Stimulated activated CD4-positive, alpha-beta T cell treated with anti-CD3 and anti-CD28 coated beads, TNF-alpha, amount 100 ng/mL, for 4 hours (primary cell): ENCODE measurements at places on chromosomes 11 and 22.

GRCh38 chr22:36954251-36955014 lies 41.0 kb downstream of the CSF2RB start:
- DNase-seq, result no peak

GRCh38 chr11:128868841-128869671 lies 2.0 kb upstream of the KCNJ1 start:
- no peak for DNase-seq

DNA sequence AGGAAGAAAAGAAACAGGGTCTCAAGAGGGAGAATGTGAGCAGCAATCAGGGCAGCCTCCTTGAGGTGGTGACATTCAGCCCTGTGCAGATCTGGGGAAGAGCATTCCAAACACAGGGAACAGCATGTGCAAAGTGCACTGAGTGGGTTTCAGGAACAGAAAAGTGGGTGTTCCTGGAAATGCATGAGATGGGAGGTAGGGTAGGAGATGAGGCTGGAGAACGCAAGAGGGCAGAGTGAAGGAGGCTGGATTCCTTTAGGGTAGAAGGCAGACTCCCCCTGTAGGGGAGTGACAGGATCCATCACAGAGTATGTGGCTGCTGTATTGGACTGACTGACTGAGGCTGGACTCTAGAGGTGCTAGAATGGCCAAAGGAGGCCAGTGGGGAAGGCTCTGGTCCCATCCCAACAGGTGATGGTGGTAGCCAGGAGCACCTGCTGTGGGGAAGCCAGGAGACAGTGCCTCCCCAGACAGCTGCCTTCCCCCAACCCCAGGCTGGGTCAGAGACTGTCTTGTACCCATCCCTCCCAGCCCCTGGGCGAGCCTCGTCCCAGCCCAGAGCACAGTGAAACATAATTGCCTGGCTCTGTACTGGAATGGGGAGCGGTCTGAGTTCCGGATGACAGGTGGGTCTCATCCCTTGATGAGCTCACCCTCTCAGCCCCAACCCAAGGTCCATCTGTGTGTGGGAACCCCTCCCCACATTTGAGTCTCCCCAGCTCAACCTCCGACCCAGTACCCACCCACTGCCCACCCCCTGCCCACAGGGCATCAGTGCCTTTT lies 419.4 kb downstream of the MN1 start:
- DNase-seq, result no peak

- DNase-seq, result no peak
Observed at GRCh38 chr11:37280200-37280599, 682.2 kb upstream of the RAG2 start.

- no peak for DNase-seq
Observed at GRCh38 chr11:6040874-6041273, 10.3 kb upstream of the OR56A1 start.

- DNase-seq, result no peak
Observed at GRCh38 chr22:50167689-50168489, 2.6 kb upstream of the PANX2 start.

GRCh38 chr11:9660886-9661285 lies 3.0 kb upstream of the SWAP70 start:
- DNase-seq, result no peak

- no peak for DNase-seq
Observed at GRCh38 chr22:35598396-35598710, 18.8 kb downstream of the MB start.

DNA sequence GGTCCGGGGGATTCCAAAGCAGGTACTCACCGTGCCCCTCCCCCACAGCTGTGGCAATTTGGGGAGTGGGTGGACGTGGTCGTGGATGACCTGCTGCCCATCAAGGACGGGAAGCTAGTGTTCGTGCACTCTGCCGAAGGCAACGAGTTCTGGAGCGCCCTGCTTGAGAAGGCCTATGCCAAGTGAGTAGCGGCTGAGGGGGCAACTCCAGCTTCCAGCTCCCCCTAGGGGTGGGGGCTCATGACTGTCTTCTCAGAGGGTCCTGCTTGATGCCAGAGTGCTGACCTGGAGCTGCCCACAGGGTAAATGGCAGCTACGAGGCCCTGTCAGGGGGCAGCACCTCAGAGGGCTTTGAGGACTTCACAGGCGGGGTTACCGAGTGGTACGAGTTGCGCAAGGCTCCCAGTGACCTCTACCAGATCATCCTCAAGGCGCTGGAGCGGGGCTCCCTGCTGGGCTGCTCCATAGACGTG lies 4.2 kb downstream of the CAPN1 start:
- no peak for DNase-seq

DNA sequence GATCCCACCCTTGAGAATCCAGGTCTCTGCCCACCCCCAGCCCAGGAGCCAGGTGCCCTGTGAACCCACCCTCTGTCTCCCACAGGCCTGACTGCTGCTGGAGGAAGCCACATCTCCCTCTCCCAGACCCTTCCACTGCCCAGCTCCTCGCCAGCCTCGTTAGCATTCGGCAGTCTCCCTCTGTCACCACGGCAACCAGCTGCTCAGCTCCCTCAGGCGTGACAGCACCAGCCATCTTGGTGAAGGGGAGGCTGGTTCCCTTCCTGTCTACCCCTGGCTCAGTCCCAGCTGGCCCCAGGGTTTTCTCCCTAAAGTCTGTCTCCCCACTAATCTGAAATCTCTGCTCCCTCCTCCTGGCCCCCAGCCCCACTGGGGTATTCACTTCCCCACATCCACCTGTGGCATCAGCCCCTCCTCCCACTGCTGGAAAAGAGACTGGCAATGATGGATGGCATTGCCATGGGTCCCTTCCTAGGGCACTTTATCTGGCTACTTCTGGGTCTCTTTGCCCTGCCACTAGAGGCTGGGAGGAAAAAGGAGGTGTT lies 28.1 kb downstream of the NRXN2 start:
- no peak for DNase-seq

GRCh38 chr22:27673839-27674238 lies 127.7 kb downstream of the MN1 start:
- no peak for DNase-seq

GRCh38 chr11:91194546-91194945 lies 971.7 kb upstream of the CHORDC1 start:
- DNase-seq, result no peak

DNA sequence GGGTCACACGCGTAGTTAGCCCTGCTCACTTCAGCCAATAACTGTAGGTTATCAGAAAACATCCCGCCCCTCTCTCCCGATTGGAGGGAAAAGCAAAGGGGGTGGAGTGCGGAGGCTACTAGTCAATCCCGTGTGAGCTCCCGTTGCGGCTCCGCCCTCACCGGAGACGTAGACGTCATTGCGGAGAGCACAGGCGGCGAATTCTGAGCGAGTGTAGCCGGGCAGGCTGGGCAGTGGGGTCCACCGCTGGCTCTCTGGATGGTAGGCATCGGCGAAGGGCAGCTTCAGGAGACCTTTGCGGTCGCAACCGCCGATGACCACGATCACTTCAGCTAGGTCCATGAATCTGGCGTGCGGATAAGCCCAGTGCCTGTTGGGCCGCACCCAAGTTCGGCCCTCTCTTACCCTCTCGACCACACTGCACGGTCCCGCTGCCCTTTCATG lies 4.7 kb downstream of the KLHL35 start:
- peak; percentile 39 for DNase-seq

DNA sequence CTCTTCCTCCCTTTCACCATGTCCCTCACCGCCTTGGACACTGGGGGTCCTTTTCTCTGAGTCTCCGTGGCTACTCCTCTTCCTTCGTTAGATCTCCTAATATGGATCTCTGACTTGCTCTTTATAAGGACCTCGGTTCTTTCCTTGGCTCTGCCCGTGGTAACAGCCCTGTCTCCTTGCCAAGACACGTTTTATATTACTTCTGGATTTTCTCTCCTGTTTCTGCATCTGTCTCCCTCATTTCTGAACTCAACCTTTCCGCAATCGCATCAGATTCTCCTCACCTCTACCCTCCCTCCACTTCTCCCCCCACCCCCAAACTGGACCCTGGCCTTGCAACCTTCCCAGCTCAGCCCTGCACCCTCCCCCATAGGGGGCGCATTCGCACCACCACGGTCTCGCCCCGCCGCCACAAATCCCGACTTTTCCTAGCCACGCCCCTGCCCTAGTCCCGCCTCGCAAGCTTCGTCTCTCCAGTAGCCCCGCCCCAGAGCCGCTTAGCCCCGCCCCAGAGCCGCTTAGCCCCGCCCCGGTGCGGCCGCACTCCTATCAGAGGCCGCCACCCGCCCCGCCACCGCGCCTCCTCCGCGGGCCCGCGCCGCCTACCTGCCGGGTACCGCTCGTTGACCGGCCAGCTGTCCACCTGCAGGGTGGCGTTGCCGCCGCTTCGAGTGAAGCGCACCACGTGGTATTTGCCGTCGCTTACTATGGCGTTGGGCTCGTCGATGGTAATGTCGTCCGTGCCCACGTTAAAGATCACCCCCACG lies 39.0 kb downstream of the SLC22A12 start:
- no peak for DNase-seq

- no peak for DNase-seq
Observed at GRCh38 chr11:119745112-119745511, 16.1 kb upstream of the NECTIN1 start.

- no peak for DNase-seq
Observed at GRCh38 chr11:15859411-15859810, 496.9 kb downstream of the SOX6 start.

- DNase-seq, result no peak
Observed at GRCh38 chr11:17570034-17570433, 23.0 kb downstream of the OTOG start.

DNA sequence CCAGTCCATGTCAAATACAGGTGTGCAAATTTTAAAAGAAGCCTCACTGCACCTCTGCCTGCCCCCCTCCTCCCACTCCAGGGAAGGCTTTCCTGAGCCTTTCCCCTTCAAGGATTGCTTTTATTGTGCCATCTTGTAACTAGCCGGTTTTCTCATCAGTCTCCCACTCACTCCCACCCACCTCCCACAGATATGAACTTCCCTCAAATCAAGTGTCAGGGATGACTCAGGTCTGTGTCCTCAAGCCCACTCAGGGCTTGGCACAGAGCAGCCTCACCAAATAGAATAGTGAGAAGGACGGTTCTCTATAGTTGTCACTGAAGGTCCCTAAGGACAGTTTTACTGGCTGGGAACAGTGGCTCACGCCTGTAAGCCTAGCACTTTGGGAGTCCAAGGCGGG lies 43.0 kb downstream of the THAP12 start:
- no peak for DNase-seq

DNA sequence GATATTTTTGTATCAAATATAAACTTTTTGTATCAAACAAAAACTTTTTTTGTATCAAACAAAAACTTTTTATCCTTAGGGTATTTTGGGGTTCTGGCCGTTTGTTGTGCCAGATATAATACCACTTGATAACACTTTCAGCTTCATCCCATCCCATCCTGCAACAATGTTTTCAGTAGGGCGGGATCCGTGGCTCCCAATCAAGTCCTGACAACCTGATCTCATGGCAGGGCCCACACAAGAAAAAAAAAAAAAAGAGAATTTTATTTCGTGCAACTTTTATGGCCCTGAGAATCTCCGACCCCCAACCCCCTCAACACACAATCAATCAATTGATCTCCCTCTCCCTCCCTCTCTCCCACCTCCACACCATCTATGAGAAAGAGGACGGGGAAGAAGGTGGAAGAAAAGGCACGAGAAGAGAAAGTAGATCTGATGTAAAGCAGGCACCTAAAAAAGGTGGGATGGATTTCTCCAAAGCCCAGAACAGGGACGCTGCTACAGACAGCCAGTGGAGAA lies 4749.6 kb upstream of the OR11H1 start:
- DNase-seq, result no peak

GRCh38 chr22:40310081-40310767 lies 36.1 kb upstream of the ADSL start:
- no peak for DNase-seq

DNA sequence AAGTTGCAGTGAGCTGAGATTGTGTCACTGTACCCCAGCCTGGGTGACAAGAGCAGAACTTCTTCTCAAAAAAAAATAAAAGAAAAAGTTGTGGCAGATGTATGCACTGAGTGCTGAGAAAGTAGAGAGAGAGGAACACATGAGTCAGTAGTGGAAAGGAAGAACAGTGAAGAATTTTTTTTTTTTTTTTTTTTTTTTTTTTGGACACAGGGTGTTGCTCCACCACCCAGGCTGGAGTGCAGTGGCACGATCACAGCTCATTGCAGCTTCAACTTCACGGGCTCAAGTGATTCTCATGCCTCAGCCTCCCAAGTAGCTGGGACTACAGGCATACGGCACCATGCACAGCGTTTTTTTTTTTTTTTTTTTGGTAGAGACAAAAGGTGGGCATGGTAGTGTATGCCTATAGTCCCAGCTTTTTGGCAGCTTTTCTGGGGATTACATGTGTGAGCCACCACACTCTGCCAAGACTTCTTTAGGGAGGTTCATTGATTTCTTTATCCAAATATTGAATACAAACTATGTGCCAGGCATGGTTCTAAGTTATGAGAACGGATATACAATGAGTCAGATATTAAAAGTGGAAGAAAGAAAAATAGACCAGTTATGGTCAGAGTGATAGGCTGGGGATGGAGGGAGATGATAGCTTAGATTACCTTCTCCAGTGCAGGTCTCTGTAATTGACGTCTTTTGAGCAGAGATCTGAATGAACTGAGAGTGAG lies 62.0 kb downstream of the YAP1 start:
- no peak for DNase-seq

DNA sequence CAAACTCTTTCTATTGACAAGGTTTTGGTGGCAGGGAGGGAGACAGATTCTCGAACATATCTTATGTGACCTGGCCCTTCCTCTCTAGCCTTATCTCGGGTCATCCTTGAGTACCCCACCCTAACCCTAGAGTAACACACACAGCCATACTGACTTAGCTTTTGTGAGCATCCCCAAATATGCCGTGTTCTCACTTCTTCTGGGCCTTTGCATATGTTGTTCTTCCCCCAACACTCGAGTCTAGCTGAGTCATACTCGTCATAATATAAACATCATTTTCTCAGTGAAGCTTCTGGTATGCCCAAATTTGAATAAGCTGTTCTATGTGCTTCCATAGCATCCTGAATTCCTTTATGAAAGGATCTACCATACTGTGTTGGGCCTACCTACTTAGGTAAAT lies 8.0 kb downstream of the TTC17 start:
- no peak for DNase-seq

DNA sequence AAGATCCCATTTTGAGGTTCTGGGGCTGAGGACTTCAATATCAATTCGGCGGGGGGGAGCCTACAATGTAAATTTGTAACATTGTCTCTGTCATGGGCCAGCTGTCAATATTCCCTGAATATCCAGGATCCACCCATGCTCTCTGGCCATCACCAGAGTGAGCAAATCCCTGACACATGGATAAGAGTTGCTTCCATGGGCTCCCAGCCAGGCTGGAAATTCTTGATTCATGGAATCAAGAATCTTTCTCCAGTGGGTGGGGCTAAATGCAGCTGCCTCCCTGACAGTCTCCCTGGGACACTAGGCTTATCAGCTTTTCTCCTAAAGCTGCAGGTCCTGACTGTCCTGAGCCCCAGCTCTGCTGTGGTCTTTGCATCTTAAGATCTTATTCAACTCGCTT lies 86.9 kb upstream of the IGLL5 start:
- no peak for DNase-seq

- DNase-seq, result no peak
Observed at GRCh38 chr11:7186190-7186589, 65.5 kb upstream of the SYT9 start.

GRCh38 chr22:30751529-30751928 lies 56.9 kb downstream of the OSBP2 start:
- no peak for DNase-seq
